Mesenteric fat pad (tissue), 1 donor: ENCODE measurements at places on chromosomes 1 and 21.

DNA sequence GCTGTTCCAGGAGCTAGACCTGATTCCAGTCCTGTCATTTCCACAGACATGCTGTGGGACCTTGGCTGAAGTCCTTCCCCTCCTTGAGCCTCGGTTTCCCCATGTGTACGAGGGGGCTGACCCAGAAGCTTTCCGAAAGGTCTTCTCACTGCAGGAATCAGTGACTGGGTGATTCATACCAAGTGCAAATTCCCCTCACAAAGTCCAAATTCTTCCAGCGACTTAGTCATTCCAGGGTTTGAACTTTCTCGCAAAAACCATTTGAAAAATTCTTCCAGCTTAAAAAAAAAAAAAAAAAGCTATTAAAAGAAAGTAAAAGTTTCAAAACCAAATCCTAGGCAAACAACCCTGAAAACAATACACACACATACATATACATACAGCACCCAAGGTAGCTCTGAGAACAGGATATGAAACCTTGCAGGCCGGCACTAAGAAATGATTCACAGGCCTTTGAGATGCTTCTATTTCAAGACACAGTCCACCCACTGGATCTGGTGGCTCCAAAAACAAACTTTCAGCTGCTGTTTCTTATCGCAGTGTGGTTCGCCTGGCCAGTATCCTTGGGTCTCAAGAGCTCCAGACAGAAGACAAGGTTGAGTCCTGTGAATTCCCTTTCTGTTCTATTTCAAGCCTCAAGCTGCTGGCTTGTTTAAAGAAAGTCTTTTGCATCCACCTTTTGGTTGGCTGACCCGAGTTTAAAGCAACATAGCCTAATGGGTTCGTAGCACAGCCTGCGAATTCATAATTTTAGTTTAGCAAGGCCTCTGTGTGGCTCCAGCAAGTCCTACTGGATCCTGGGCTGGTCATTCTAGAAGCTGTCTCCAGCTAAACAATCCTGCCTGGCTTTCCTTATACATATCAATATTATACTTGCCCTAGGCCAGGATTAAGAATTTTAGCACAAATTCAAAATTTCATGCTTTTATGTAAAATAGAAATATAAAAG is 18.0 kb upstream of the ID3 start:
- DNase-seq = no peak

DNA sequence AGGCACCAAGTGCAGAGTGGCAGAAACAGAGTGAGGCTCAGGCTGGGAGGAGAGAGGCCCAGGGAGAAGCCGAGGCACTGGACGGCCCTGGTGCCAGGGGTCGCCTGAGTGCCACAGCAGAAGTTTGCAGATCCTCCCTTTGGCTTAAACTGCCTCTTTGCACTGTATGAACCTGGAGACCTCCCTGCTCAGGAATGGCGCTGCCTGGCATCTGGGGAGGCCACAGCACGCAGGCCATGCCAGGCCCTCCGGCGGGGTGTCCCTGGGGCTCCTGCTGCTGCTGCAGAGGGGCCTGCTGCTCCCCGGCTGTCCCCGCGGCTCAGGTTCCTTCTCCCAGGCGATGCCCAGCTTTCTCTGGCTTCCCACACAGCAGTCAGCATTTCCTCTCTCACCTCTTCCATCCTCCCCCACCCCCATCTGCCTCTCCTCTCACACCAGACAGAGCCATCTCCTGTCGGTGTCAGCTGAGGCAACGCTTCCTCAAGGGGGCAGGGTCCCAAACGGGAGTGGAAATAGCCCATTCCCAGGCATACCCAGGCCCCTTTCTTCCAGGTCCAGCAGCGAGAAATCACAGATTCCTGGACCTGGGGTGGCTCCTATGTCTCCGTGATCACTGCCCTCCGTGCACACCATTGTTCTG is 35.2 kb downstream of the SYT6 start:
- DNase-seq = no peak

DNA sequence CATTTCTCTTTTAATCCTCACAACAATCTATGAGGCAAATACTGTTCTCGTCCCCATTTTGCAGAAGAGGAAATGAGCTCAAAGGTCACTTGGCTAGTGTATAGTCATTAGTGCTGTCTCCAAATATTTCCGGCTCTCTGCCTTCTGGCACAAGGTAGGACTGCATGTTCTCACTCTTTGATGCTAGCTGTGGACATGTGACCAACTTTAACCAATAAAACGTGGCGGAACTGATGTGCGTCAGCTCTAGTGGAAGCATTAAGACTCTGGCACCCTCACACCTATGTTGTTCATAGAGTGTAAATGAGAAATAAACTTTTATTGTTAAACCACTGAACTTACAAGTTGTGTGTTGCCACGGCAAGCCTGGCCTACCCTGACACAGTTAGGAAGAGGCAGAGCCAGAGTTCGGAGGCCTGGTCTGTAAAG is 5.0 kb upstream of the KIF21B start:
- DNase-seq = no peak

DNA sequence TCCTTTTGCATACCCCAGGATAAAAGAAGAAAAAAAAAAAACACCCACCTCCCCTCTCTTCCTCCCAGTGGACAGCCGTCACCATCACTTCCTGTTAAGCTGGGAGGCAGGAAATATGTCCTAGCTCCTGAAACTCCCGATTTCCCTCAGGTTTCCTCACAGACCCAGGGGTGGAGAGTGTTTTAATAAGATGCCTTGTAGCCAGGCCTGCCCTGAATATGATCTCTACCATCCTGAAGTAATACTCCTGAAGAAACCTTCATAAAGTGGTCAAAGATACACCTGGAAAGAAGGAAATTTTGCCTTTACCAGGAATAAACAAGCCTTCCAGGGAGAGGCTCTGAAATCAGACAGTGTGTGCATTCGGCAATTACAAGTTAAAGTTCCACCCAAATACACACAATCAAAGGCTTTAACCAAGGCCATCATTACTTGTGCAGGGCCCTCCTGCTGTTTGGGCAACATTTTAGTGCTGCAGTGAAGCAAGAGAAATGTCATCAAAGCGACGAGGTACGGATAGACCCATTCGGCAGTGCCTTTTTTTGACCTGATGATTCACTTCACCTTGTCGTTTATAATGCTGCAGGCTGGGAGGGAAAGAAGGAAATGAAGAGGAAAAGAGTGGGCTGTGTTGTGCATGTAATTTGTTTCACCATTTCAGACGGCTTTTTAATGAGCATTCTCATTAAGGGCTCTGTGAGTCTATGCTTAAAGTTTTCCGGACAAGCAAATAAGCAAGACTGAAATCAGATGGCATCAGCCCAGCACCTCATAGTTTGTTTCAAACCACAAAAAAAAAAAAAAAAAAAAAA is 41.0 kb upstream of the RASAL2 start:
- DNase-seq = no peak

DNA sequence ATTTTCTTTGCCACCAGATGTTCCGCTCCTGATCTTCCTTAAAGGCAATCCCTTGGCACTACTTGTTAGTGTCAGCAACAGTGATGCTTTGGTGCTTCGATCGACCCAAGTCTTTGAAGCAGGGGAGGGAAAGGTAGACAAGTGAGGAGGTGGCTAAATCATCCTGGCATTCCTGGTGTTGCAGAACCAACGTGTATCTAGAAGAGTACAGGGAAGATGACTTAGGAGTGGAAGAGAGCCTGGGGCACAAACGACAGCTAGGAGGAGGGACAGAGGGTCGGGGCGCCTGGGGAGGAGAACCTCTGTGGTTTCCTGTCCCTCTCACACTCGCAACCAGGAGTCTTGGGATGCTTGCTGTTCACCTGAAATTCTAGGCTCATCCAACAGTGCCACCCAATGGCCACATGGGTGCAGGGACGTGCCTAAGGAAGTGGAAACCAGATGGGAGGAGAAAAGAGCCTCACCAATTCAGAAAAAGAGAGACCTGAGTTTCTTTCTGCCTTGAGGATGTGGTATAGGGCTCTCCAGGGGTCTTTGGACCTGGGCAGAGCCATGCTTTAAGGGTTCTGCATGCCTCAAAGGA is 9.5 kb upstream of the KCNA2 start:
- peak; percentile 73 for DNase-seq

GRCh38 chr1:35622510-35623178 is 18.7 kb downstream of the PSMB2 start:
- DNase-seq = no peak

- no peak for DNase-seq
These were observed 21.0 kb downstream of the B3GALT5 start for GRCh38 chr21:39633770-39634181.

DNA sequence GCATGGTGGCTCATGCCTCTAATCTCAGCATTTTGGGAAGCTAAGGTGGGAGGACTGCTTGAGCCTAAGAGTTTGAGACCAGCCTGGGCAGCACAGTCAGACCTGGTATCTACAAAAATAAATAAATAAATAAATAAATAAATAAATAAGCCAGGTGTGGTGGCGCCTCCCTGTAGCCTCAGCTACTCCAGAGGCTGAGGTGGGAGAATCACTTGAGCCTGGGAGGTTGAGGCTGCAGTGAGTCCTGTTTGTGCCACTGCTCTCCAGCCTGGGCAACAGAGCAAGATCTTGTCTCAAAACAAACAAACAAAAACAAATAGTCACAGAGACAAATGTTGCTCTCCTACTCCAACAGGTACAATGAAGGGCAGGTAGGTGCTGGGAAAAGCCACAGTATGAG is 242.4 kb upstream of the POU3F1 start:
- no peak for DNase-seq

DNA sequence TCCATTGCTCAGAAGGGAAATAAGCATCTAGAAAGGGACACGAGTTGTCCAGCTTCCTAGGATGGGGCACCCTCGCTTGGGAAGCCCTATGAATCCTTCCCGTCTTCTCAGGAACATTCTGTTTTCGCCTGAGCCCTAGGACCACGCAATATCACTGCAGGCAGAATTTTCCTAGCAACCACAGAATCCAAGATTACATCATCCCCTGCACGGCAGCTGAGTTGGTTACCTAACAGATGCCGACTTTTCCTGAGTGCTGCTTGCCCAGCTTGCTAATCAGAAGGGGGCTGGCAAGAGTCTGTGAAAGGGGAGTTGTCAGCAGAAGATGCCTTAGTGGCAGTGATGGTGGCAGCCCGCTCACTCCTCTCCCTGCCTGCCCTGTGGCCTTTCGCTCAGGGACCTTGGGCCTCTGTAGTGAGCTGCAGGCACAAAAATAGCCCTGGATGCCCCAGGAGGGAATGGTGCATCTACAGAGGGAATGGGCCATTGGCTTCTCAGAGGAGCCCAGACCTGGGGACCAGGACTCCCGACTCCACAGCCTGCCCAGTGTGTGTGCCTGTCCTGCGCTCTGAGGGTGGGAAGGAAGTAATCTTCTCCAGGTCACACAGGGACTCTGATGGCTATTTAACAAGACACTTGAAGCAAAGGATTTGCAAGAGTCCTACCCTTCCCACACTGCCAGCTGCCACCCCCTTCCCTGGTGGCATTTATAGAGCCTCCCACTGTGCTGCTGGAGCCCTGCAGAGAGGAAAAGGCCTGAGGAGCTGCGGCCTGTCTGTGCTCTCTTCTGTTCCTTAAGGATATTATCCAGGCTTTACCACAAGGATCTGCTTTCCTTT is 28.9 kb upstream of the CLSTN1 start:
- DNase-seq = no peak

- DNase-seq = no peak
These were observed 41.4 kb downstream of the ACOT7 start for GRCh38 chr1:6352138-6352563.

- DNase-seq = peak; percentile 45
These were observed 35.0 kb downstream of the FHAD1 start for GRCh38 chr1:15282038-15282437.

DNA sequence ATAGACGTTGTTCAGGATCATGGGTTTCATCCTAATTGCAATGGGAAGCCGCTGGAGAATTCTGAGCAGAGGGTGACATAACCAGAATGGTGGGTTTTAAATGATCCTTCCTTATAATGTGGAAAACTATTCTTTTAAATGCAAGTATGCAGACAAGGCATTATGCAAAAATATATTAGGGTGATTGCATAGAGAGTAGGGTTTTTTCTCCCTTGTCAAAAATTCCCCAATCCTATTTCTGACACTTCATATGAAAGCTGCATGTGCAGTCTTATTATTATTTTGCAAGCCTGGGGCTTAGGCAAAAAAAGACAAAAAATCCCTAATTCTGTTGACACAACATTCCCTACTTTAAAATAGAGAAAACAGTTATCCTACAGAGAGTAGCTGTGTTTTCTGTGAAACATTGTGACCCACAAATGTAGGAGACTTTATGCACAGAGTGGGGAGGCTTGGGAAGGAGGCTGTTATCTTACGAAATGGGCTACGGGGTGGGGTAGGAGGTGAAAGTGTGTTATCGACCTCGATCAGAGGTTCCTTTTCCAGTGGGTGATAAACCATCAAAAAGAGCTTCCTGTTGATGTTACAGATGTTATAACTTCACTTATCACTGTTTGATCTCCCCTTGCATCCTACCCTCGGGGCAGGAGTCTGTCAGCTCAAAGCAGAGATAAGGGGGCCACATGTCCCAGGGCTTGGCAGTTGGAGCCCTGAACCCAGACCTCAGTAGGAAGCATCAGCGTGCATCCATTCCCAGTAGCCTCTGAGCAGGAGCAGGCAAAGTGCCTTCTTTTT is 27.2 kb downstream of the RHEX start:
- no peak for DNase-seq

GRCh38 chr21:41509145-41509496 is 1.2 kb upstream of the TMPRSS2 start:
- DNase-seq = no peak

- no peak for DNase-seq
These were observed 51.4 kb upstream of the LRIG2 start for GRCh38 chr1:113021430-113022085.

GRCh38 chr1:158691907-158692306 is 5.4 kb upstream of the SPTA1 start:
- DNase-seq = no peak

GRCh38 chr1:201290551-201290950 is 7.2 kb downstream of the PKP1 start:
- no peak for DNase-seq

GRCh38 chr1:23159963-23160877 is 8.4 kb downstream of the LUZP1 start:
- no peak for DNase-seq

- no peak for DNase-seq
These were observed 84.0 kb downstream of the PHTF1 start for GRCh38 chr1:113675302-113675701.

DNA sequence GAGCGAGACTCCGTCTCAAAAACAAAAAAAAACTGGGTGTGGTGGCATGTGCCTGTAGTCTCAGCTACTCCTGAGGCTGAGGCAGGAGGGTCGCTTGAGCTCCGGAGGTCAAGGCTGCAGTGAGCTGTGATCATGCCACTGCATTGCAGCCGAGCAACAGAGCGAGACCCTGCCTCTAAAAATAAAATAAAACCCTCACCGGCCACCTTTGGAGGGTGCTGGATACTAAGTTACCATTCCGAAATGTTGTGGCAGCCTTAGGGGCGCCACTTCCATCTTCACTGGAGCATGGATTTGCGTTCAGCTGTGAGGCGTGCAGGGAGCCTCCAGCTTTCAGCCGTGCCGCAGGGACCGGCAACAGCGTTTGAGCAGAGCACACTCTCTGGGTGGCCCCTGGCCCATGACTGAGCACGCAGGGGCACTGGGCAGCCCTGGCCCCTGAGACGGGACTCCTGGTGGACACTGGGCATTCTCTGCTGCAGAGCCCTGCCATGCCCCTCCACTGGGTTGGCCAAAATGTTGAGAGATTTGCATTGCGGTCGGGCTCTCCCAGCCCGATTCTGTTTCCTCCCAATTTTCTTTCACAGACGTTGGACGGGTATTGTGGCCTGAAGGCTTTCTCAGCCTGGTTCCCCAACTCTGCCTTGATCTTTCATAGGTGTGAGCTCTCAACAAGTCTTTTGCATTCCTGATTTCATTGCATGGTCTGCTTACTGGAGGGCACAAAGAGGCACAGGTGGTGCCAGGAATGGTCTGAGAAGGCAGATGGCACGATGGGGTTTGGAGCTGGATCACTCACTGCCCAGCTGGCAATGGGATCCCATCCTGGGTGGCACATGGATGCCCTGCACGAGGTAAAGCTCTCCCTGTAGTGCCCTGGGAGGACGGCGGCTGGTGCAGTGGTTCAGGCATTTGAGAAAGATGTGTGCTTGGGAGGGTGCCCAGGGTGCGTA is 5.8 kb upstream of the CFAP74 start:
- DNase-seq = no peak
